ENCODE measurements at places on chromosomes 6 and 20.

DNA sequence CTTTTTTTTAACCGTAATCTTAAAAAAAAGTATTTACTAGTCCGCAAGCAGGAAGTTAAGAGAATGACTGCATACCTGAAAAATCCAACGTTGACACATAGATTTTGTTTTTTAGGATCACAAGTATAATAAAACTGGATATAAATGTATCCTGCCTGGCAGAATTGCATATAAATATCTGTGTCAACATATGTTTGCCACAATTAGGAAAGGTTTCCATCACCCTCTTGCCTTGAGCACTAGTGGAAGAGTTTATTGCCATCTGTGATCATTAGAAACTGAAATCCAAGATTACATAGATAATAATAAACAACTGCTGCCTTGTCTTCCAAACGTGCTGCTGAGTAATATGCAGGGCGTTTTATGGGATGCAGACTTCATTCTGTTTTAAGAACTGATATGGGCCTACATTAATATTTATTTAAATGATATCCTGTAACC, 27.9 kb downstream of the PLEKHG1 start:
- DNase-seq: no peak

DNA sequence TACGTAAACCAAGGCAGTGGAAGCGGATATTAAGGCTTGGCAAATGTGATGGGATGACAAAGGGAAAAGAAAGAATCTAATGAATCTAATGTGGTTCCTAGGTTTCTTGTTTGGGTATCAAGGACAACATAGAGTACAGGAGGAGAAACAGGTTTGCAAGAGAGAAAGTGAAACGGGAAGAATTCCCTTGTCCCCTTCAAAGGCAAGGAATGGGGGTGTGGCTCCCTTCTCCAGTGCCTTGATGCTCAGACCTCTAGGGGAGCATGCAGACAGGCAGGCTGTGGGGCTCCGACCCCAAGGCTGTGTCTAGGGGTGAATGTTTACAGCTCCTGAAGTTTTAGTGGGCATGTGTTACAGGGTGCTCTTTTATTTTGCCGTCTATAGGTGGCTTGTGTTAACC, 317.5 kb upstream of the HSF2 start:
- no peak for DNase-seq

DNA sequence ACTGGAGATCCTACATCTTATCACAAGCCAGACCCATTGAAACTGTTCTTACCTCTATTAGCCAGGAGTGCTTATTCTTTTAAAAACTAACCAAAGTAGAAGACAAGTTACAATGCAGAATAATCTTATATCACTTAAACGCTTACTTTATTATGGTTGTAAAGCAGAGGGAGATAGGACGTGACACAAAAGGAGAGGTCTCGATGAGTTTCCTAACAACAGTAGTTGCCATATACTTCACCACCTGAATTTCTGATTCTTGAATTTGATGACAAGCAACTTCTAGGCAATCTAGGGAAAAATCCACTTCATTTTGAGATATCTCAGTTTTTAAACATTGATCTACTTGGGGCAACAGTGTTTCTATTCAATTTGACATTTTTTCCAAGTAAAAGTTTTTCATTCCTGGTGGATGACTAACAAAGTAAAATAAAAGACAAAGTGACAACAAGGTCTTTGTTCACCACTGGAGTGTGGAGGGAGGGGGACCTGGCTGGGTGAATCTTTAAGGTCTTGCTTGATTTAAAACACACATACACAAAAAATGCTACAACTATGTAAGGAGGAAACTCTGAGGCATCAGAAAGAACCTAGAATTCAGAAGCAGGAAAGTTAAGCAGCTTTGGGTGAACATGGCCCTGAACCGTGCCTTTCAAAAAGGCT, 110.9 kb downstream of the SMLR1 start:
- peak; percentile 36 for DNase-seq

- DNase-seq: no peak
These were observed 382.4 kb upstream of the ADGRB3 start for GRCh38 chr6:68252632-68253031.

GRCh38 chr6:11711984-11712711, 66.5 kb downstream of the ADTRP start:
- DNase-seq: no peak

GRCh38 chr6:156974830-156975261, 197.7 kb downstream of the ARID1B start:
- DNase-seq: no peak
